ENCODE measurements at places on chromosomes 4 and X.

DNA sequence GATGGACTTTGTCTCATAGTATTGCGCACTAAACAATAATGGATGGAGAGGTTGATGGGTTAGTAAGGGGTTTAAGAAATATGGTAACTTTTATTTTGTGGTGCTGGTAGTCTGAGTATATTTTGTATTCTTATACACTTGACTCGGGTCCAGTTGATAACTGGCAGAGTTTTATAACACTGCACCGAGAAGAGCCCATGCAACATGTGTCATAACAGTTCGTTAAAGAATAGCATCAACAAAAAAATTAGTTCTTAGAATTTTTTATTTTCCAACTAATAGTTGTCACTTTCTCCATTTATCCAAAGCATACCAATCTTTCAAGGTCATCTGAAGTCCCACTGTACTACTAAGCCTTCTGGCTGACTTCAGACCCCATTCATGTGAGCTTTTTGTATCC is 175.1 kb downstream of the SOWAHB start:
- DNase-seq, result no peak

DNA sequence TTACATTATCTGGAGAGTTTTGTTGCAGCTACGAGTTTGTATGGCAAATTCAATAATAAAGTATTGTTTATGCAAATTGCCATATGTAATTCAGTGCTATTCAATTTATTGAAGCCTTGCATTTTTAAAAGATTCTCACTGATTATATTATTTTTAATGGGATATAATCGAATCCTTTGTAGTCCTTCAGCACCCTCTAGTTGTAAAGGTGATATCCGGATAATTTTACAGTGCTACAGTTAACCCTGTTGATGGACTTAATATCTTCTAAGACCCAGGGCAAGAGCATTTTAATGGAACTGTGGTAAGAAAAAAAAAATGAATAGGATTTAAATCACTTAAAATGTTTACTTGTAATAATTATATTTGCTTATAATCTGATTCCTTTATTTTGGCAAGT is 48.5 kb upstream of the GRIA2 start:
- no peak for DNase-seq

DNA sequence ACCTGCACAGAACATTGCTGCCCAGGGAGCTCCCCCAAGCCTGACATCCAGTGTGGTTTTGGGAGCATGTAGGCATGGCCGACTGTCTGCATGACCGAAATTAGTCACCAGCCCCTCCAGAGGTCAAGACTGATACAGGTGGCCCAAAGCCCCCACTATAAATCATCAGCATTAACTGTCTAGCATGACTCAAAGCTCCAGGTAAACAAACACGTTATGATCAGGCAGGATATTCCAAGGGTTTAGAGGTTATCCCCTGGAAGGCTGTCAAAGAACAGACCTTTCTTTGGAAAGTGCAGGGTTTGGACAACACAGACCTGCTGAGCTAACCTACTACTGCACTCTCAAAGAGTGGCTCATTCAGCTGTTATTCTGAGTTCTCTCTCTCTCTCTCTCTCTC is 2.1 kb upstream of the FAM9A start:
- no peak for DNase-seq

DNA sequence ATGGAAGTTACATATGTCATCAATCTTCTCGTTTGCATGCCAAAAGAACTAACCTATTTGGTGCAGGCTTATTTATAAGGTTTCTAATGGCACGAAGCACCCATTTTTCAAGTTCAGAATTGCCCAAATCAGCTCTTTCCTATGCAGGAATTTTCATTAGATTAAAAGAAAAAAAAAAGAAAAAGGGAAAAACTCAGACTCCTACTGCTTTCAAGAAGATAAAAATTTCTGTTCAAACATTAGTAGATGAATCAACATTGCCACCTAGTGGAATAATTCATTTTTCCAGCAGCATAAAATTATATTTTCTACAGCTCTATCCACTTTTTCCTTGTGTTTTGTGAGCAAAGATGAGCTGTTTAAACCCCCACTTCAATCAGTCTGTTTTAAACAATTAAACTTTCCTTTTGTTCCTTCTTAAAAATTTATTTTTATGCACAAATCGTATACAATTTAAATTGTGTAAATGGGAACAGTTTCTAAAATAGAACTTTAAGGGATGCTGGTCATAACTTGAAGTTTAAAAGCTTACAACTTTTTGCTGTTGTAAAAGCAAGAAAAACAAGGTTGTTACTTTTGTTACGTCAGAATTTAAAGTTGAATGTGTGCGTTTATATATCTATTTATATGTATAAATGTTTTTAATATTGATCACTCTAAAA is 309.9 kb downstream of the ARAP2 start:
- DNase-seq, result no peak

DNA sequence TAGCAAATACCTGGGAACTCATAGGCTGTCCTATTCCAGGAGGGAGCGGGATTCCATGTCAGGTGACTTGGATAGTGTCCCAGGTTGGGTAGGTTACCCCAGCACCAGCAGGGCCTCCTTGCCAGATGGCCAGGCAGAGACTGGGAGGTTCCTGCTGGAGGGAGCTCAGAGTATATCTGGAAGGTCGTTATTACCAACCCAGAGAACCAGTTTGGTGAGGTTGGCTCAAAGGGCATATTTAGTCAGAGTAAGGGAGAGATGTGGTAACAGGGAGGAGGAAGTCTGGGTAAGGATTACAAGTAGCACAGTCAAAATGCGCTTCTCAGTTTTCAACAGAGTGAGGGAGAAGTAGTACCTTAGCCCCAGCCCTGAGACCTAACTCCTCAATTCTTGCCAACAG is 53.3 kb upstream of the LNX1 start:
- peak; percentile 15 for DNase-seq

- DNase-seq, result no peak
These were observed 298.7 kb upstream of the CLNK start for GRCh38 chr4:10983268-10983667.

GRCh38 chr4:88009871-88010270 is 2.4 kb downstream of the PKD2 start:
- DNase-seq, result no peak

GRCh38 chrX:140724736-140725135 is 15.2 kb downstream of the LINC00632 start:
- no peak for DNase-seq

GRCh38 chr4:78661086-78661690 is 109.6 kb downstream of the ANXA3 start:
- no peak for DNase-seq

- DNase-seq, result no peak
These were observed 43.6 kb downstream of the ADGRG4 start for GRCh38 chrX:136344320-136344719.

DNA sequence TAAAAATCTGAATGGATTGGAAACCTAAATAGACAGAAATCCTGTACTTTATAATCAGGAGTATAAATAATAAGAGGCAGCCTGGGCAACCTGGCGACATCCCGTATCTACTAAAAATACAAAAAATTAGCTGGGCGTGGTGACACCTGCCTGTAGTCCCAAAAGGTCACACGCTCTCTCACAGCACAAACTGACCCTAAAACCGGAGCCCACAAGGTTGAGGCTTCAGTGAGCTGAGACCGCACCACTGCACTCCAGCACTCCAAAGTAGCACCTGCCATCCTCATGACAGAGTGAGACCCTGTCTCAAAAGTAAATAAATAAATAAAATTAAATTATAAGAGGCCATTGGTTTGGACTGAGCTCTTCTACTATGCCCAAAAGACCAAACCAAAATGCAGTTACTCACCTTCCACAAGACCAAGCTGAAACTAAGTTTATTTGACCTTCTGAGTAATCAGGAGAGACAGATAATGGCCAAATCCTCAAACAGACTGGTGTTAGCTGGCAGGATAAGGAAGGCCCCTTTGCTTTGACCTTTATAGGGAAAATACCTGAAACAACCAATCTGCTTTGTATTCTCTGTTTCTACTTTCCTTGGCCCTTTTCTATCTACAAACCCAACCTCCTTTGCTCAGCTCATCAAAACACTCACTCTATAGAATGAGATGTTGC is 3.2 kb upstream of the GRSF1 start:
- no peak for DNase-seq

DNA sequence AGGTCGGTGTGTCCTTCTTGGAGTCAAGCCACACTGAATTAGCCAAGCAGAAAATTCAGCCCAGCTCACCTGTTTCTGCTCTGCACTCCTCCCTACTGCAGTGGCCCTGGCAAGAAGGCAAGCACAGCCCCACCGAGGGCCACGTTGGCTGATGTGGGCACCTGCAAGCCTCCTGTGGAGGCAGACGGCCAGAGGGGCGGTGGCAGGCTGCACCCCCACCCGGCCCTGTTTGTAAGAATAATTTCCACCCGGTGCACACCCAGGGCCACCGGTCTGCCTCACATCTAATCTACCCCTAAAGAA is 18.8 kb downstream of the PPP2R2C start:
- DNase-seq, result no peak

GRCh38 chr4:86935853-86936733 is 1.3 kb downstream of the AFF1 start:
- DNase-seq, result peak; percentile 66

DNA sequence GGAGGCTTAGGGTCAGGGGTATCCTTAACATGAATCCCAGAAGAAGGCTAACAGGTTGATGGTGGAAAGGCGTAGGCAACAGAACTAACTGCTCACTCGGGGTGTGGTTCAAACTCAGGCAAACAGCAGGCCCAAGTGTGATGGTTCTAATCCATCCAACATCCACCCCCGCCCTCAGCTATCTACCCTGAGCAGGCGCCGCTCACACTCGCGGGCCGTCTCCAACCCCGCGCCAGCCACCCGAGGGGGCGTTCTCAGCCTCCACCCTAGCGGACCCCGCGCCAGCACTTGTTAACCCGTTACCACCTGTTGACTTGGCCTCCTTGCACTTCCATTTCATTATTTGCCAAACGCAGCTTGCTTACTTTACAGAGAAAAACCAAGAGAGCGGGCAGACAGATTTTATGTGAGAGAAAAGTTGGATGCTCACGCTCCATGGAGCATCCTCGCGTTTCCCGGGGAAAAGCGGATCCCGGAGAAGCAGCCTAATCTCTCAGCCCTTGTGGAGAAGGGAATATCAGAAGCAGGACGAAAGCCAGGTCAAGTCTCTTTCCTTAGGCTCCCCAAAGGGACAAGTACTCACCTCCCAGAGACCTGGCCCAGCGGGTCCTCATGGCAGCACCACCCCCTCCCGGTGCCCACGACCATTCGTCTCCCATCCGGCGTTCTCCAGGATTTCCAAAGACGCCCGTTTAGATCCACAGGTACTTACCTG is 773 bp downstream of the SNCA start:
- DNase-seq, result peak; percentile 10

DNA sequence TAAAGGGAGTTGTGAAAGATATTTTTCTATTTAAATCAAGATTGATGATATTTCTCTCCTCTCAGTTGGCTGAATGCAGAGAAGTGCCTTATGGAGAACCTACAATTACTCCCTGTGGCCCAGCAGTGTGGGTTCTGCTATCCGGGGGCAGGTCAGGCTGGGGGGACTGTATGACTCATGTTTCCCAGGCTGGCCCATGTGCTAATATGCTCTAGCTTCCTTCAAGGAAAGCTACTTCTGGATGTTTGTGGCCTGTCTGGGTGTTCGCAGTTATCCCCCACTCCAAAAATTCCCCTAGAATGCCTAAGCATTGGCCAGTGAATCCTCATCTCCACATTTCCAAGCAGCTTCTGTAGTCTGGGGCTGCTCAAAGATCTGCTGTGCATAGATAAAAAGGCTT is 58.9 kb upstream of the SPP1 start:
- no peak for DNase-seq

- DNase-seq, result no peak
These were observed 20.7 kb downstream of the PARM1 start for GRCh38 chr4:74953647-74954046.

DNA sequence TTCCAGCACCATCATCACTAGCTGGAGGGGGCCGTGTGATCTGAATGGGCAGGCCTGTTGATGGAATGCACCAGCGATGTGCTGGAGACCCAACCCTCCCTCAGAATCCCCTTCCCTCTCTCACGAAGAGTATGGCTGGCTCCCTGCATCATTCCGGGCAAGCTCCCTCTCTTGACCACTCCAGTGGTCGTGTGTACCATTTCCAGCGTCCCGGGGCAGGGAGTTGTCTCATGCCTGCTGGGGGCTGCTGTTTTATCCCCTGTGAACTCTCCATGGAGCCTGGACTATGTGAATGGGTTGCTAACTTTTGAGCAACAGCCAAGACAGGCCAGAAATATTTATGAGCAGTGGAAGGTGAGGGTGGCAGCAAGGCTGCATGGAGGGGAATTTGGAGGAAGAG is 8.1 kb downstream of the CSAG1 start:
- DNase-seq, result no peak

DNA sequence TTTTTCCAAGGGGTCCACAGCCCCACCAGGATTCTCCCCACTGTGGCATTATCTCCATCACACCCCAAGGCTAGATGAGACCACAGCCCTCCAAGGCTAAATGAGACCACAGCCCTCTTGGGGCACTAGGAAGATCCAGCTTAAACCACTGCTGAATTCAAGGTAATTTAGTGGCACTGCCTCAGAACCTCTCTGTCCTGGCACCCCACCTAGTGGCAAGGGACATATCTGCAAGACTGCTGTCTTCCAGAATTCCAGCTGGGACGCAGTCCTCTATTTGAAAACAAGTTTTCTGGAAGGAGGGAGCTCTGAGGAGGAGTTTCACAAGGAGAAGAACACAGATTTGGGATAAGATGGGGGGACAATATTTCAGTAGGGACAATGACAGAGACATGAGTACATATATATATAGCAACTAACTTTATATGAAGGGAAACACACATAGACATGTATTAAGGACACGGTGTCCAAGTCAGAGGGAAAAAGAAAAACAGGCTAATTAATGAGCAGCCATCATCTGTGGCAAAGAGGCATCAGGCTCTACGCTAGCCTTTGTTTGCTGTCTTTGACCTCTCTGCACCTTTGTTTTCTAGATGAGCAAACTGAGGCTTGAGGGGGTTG is 9.3 kb downstream of the CETN2 start:
- peak; percentile 13 for DNase-seq

DNA sequence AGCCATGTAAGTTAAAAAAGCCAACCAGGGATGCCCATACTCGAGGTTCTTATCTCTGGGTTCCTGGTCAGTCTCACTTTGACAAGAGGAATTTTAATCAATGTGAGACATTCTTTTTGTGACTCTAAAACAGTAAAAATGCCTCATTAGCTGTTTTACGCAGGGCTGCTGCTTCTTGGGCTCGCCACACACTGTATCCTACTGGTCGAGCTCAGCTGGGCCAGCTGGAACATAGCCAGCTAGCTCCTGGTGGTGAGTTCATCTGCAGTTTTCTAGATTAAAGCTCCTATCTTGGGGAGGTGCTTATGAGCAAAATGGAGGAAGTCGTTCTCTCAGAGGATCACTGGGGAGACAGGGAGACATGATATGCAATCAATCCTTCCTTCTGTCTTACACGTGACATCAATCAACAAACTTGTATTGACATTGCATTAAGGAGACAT is 55.9 kb upstream of the LEF1 start:
- DNase-seq, result no peak

DNA sequence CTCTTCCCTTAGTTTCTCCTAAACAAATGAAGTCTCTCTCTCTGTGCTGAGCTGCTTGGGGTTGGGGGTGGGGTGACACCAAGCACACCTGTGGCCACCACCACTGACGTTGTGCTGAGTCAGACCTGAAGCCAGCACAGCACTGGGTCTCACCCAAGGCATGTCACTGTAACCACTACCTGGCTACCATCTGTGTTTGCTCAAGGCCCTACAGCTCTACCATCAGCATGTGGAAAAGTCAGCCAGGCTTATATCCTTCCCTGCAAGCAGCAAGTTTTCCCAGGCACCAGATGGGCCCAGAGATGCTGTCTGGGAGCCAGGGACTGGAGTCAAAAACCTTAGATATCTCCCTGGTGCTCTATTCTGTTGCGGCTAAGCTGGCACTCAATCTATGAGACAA is 6.9 kb downstream of the CXCL10 start:
- no peak for DNase-seq

GRCh38 chr4:69800599-69800998 is 40.2 kb upstream of the SULT1B1 start:
- DNase-seq, result no peak

- peak; percentile 7 for DNase-seq
These were observed 10.2 kb downstream of the ADGRL3 start for GRCh38 chr4:61210186-61210939.

All from HuH-7.5 (cell line).